Stimulated activated CD8-positive, alpha-beta memory T cell treated with anti-CD3 and anti-CD28 coated beads, Interleukin-15, amount 100 ng/mL, for 24 hours (primary cell): ENCODE measurements at places on chromosomes 3 and 15.

- DNase-seq: no peak
Measured at GRCh38 chr3:42819351-42819965, 10.2 kb downstream of the ACKR2 start.

DNA sequence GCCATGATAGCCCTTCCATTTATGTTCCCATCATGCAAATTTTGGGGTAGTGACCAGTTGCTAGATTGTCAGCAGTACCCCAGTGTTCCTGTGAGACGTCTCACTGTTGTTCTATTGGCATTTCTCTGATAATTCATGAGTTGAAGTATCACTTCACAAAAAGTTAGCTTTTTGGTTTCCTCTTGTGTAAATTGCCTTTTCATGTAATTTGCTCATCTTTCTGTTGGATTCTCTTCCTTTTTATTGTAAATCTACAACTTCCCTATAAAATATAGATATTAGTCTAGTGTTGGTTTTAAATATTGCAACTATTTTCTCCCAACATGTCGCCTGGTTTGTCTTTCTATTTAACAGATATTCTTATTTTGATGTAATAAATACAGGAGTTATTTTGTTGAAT is 7.5 kb upstream of the A4GNT start:
- no peak for DNase-seq

- no peak for DNase-seq
Measured at GRCh38 chr3:111073218-111073617, 1.6 kb downstream of the NECTIN3 start.

DNA sequence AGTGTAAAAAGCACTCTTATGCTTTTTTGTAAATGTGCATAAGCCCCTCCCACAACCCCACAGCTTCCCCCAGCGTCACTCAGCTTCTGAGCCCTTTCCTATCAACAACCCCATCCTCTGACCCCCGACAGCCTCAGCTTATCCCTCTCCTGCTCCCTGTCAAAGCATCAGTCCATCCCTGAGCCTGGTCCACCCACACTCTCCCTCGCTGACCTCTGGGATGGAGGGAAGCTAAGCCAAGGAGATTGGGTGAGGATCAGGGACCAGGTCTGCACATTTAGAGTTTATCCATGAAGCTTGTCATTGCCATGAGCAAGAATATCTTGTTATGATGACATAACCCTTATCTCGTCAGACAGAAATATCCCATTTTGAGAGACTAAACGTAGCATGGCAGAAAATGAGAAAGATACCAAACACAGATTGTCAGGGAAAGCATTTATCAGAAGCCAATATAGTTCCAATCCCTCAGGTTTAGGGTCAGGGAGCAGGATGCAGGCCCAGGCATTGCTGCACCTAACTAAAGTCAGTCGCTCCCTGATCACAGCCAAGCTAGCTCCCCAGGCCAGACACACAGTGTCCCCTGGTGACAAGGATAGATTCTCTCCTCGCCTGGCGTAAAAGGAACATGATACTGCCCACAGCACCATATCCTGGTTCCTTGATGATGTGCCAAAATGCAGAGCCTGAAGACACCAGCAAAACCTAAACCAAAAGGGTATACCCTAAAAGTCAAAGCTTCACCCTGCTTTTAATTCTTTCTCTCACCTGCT is 66.9 kb downstream of the DCLK3 start:
- DNase-seq: no peak

DNA sequence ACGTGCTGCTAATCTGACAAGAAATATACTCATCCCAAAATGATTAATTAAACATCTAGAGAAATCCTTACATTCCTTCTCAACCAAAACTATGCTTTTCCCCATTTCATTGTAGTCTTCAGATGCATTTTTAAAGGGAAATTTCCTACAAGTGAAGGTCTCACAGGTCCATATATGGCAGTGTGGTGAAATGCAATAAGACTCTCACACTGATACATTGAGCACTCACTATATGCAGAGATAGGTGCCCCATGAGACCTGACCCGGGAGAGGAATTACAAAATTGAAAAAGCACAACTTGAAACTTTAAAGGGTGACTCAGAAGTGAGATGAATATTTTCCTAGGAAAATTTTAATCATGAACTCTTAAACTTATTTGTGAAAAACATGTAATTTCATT is 629.2 kb upstream of the NAALADL2 start:
- no peak for DNase-seq

- DNase-seq: no peak
Measured at GRCh38 chr3:42276141-42277132, 10.5 kb upstream of the CCK start.

DNA sequence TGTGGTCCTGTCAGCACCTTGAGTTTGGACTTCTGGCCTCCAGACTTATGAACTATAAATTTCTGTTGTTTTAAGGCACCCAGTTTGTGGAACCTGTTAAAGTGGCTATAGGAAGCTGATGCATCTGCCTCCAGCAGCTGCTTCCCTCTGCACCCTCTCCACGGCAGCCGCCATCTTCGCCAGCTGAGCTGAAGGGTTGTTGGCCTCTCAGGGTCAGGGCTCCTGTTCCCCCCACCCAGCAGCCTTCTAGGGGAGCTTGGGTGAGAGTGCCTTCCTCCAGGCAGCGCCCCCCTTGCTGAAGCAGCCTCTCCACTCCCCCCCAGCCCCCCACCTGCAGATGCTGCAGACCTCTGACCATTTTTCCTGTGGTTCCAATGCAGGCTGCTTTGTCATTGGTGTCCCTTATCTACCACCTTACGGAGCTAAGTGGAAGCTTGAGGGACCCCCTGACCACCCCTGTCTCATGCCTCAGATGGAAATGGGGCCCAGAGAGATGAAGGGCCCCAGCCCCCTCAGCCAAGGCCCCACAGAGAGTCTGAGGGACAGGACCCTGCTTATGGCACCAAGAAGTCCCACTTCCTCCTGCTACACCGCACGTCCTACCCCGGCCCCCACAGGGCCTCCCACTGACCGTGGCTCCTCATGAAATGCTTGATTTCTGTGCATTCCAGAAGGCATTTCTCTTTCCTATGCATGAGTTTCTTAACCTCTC is 61.4 kb upstream of the TLE3 start:
- no peak for DNase-seq

- no peak for DNase-seq
Measured at GRCh38 chr3:25826510-25826909, 36.6 kb downstream of the OXSM start.

- DNase-seq: no peak
Measured at GRCh38 chr15:66067687-66068086, 185.9 kb downstream of the MEGF11 start.

- DNase-seq: no peak
Measured at GRCh38 chr3:127679534-127680145, 6.9 kb downstream of the ABTB1 start.

DNA sequence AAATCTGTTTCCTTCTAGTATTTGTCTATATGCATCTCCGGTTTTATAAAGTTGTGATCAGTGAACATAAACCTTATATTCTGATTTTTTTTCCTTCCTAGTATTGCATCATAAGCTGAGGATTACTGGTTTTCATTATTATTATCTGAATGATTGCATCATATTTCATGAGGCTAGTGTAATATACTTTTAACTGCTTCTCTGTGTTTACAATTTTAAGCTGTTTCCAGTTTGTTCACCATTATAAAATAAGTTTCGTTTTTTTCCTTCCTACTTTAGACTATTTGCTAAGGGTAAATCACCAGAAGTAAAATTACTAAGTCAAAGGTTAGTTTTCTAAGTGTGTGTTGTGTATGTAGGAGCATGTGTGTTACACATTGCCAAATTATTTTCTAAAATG is 20.2 kb downstream of the SEMA6D start:
- DNase-seq: no peak

- DNase-seq: no peak
Measured at GRCh38 chr3:114584734-114585371, 291.0 kb downstream of the TIGIT start.

GRCh38 chr15:72902245-72902918 is 118.8 kb upstream of the ADPGK start:
- no peak for DNase-seq
